ENCODE measurements at places on chromosomes 2 and 18.
A peak's percentile ranks its signal among the peaks of the same experiment; 100 is the strongest.

DNA sequence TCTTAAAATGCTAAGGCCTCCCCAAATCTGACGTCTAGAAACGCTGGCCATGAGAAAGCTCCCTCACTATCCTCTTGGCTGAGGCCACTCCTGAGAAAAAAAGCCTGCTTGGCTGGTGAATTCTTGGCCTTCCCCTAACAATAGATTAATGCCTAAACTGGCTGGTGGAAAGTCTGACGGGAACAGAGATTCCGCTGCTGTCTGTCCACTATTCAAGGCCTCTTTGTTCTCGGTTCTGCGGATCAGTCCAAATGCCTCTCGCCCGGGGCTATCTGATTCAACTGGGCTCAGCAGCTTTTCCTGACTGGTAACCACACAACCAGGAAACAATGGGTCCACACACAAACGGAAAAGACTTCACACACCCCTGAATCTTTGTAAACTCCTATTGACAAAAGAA lies 27.2 kb downstream of the PXDN start:
- DNase-seq, result no peak

DNA sequence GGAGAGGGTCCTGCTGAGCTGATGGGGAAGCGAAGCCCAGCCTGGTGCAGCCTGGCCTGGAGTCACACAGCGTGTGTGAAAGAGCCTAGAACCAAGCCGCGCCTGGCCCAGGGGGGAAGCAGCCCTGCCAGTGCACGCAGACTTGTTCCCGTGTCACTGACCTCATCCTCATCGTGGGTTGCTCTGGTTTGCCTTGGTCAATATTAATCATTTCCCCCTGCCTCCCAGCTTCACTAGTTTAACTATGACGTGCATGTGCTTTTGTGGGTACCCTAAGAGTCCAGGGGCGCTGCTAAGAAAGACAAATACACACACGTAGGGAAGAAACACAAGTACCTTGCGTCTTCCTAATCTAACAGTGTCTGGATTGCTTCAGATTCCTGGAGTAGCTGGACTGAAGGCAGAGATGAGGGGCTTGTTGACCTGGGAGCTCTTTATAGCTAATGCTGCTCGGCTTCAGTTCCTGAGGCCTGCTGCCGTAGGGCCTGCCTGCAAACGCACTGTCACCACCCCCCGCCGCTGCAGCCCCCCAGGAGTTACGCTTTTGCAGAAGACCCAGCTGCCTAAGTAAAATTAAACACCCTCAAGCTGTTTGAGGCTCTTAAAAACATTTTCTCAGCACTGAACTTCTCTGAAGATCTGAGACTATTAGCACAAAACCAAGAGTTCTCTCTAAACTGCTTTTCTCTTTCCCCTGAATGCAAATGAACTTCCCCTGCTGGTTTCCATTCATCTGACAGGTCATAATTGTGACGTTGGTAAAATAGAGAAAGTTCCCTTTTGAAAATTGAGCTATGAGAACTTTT lies 159.2 kb downstream of the FAM210A start:
- DNase-seq, result no peak

DNA sequence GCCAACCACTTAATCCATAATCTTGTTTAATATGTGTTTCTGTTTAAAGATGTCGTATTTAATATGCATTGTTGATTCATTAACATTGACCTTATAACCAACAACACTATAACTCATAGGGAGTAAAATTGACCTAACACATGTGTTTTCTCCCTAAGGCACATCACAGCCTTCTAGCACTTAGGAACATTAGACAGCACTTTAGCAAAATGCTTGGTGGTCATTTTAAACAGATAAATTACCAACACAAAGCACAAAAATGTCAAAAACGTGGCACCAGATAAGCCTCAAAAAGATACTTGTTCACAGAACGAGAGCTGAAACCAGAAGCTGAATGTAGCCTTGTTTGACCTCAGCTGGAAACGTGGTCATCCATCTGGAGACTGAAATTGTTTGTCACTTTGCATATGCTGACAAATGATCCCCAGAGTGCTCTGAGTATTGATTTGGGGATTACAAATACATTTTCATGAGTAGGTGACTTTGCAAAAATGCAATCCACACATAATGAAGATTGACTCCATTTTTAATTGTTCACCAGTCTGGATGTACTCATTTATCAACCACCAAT lies 139.2 kb downstream of the CCDC102B start:
- DNase-seq, result no peak

GRCh38 chr2:8722986-8723385 lies 41.1 kb downstream of the ID2 start:
- no peak for DNase-seq

- peak; percentile 56 for DNase-seq
Observed at GRCh38 chr2:36785179-36785795, 88.8 kb downstream of the VIT start.

DNA sequence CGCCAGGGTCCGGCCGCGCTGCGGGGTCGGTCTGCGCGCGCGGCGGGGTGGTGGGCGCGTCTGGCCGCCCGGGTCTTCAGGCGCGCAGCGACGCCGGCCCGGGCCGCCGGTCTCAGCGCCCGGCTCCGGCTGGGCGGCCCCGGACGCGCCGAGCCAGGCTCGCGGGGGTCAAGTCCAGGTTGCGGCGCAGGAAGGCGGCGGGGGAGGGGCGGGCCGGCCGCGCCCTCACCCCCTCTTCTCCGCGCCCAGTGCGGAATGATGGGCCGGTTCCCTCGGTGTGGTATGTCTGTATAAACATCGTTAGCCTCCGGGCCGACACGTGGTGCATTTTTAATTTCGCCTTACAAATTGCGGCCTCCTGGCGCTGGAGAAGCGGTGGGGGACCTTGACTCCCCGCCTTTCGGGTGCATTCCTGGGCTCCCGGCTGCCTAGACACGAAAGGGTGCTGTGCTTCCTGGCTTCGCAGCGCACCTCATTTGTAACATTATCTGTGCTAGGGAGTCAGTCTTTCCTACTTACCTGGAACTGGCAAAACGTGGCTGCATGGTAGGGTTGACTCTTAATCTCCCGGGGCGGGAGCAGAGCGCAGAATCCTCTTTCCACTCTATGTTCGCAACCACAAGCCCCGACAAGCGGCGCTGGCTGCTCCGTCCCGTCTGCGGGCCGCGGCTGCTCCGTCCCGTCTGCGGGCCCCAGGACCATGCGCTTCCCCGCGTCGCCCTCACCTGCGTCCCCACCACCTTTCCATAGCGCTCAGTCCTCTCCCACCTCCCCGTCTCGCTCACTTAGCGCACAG lies 69.0 kb downstream of the CTAGE1 start:
- DNase-seq, result no peak

DNA sequence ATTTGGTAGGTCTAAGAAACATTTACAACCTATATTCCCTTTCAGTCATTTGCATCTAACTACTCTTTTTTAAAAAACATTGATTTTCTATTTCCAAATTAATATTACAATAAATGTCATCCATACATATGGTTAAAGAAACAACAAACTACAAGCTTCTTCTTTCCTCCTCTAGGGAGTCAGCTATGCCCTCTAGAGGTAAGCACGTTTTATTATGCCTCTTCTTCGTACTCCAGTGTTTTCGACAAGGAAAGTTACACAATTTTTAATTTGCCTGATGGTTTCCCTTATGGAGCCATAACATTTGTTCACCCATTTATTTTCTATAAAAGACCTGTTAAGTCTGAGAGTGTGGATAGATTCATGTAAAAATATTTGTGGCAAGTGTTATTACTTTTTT lies 183.4 kb upstream of the CDH7 start:
- DNase-seq, result no peak

- DNase-seq, result no peak
Observed at GRCh38 chr2:133726973-133727372, 158.7 kb upstream of the NCKAP5 start.

DNA sequence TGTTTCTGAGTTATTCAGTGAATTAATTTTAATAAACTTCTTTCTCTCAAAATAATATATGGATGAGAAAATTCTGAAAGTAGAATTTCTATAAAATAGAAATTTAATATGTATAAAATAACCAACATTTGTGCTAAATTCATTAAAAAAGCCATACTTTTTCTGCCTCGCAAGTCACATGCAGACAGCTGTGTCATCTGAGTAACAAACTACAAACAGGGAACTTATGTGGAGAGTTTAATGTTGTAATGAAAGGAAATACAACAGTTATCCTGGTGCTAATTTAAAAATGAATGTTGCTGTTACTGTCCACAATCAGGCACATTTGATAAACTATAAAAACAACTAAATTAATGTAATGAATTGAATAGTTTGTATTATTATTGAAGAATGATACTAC lies 22.2 kb downstream of the RMDN2 start:
- no peak for DNase-seq

GRCh38 chr2:126770466-126770865 lies 114.5 kb downstream of the GYPC start:
- DNase-seq, result no peak

- DNase-seq, result no peak
Observed at GRCh38 chr2:223566396-223566795, 35.8 kb downstream of the SCG2 start.

DNA sequence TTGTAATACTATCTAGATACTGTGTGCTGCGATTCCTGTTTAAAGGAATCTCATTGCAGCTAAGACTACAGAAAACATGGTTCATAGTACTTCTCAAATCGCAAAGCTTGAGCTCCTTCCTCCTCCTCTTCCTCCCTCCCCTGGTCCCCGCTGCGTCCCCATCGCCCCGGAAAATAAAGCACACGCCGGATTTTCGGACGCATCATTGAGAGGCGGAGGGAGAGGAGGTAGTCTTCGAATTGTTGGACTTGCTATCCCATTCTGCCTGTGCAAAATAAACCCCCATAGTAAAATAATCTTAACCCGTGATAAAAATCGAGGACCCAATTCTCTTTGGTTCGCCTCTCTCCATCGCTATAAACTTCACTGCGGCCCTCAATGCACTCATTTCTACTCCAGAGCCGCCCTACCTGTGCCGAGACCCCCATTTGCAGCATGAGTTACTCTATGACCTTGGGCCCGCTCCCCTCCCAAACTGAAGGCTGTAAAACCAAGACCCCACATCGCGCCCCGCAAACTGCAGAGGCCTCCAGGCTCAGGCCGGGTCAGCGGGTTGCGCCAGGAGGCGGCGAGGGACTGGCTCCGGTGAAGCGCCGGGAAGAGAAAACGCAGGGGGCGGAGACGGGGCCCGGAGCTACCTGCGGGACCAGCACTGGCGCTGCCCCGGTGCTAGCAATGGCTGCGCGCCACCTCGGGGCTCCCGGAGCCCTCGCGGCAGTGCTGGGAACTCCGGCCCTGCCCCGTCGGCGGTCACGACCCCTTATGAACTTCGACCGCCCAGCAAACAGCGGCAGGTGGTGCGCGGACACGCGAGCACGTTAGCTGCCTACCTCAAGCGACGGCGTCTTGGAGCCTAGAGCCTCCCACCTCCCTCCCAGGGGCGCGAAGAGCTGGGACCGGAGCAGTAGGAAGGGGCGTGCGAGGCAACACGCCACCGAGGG lies 649 bp downstream of the ESCO1 start:
- DNase-seq, result no peak

DNA sequence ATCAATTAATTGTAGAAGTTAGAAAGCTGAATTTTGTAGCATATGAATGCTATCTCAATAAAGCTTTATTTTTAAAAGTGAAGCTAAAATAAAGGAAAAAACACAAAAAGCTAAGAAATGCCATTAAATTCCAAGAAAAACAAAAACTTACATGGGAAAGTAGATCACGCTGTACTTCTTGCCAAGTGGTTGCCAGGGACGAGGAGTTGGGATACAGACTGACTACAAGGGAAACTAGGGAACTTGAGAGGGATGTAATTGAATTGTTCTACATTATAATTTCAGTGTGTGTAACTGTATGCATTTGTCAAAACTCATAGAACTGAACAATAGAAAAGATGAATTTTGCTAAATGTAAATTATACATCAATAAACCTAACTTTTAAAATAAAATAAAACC lies 108.1 kb downstream of the DYM start:
- peak; percentile 42 for DNase-seq

DNA sequence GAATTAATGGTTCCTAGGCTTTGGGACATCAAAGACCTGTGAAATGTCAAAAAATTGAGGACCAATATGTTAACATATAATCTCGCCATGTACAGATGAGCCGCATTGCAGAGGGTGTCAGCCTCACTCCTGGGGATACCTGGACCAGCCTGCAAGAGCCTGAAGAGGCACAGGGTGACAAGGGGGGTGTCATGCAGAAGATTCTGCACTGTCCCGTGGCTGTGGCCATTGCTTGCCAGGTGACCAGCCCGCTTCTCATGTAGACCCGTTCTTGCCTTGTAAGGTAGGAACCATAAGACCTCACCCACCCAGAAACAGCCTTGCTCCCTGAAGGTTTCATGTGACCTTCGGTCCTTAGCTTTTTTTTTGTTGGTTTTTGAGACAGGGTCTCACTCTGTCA lies 37.5 kb downstream of the TMEM37 start:
- DNase-seq, result no peak

DNA sequence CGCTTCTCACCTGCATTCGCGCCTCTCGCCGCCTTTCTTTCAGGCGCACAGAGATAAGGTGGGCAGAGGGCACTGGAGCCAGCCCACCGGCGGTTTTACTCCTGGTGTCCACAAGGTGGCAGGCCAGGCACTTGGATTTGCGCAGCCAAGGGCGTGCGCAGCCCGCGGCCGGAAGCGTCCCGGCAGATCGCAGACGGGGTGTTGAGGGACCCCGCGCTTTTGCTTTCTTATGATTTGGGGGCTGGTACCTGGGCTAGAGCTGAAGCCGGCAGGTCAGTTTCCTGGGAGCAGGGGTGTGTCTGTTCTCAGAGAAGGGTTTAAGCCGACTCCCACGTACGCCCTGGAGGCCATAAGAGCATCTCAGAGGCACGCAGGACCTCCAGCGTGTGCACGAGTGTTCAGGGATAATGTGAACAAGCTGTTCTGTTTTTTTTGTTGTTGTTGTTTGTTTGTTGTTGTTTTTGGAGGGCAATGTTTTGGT lies 305.6 kb upstream of the CXCR4 start:
- peak; percentile 68 for DNase-seq

DNA sequence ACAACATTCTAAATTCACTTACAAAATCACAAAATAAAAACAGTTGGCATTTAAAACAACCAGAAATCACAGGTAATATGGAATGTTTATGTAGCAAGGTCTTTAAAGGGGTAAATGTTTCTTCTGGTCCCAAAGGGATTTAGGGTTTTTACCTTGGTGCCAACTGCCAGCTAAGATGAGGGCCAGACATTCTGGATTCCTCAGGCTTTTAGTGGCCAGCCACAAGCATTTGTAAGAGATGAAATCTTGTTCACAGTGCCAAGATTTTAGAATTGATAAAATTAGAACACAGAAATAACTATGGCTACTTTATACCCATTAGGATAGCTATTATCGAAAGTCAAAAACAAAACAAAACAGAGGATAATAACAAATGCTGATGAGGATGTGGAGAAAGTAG lies 60.4 kb upstream of the CDKL4 start:
- DNase-seq, result no peak

GRCh38 chr2:39523308-39524044 lies 86.4 kb upstream of the MAP4K3 start:
- no peak for DNase-seq

Measured in left hindlimb (tissue), 1 donor.